ENCODE measurements at places on chromosomes 7 and 10.

GRCh38 chr10:3538656-3539531 is 246.1 kb downstream of the KLF6 start:
- DNase-seq: no peak

DNA sequence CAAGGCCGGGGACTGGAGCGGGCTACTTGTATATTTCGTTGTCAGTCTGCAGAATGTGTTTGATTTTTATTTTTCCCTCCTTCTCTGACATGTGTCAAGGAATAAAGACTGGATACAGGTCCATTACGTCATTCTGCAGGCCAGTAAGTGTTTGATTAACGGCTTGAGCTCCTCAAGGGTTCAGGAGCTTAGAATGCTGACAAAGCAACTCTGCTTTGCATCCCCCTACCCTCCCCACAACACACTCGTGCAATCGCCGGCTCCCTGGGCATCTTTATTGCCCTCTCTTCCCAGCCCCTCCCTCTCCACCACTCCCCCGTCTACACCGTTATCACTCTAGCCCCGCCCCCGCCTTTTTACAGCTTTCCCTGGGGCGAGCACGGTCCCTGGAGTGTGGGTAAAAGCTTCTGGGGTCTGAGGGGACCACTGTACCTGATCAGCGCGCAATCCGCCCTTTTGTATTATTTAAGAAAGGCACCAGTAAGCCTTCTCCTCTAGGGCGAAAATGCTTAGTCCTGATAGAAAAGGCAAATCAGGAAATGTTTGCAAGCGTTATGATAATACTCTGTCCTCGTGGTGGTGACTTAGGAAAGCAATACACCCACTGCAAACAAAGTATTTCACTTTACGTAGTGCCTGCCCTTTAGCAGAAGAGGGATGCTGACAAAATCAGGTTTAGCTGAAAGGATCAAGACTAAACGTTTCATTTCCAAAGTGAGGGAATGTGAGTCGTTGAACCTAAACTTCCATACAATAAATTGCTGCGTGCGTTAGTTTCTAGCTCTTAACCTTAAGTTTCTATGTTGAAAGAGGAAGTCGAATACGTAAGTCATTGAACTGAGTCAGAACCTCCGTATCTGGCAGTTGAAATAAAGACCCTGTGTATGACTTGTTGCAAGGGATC is 1.4 kb upstream of the CREB5 start:
- no peak for DNase-seq

DNA sequence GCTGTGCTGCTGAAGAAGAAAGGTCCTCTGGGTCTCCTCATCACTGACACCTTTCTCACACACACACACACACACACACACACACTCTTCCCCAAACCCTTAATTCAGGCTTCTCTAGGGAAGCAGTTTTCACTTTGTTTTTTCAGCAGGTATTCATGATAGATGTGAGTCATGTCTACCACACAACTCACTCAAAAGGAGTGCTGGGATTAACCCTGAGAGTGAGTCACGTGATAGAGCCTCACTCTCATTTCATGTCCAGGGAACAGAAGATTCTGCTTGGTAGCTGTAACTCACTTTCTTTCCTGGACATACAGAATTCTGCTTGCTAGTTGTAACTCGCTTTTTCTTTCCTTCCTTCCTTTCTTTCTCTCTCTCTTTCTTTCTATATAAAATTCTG is 45.4 kb downstream of the VIM start:
- no peak for DNase-seq

GRCh38 chr10:116873134-116873533 is 23.8 kb downstream of the ENO4 start:
- DNase-seq: no peak

DNA sequence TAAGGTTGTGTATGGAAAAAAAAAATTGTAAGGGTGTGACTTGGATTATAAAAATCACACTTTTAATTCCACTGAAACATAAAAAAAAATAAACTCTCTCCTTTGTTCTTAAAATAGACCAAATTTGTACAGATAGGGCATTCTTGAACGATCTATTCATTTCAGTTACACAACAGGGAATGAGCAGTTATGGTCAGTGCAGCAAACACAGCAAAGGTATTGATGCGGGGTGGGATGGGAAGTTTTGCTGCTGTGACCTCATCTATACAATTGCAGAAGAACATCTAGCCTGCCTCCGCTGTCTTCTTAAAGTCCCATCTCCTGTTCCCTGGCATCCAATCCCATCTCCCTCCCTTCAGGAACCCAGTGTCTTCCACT is 580.2 kb downstream of the SUGCT start:
- DNase-seq: no peak

- DNase-seq: no peak
Measured at GRCh38 chr7:108000875-108001763, 1.8 kb downstream of the LAMB1 start.
